ENCODE measurements at places on chromosomes 13 and 19.
A peak's percentile ranks its signal among the peaks of the same experiment; 100 is the strongest.

GRCh38 chr13:31385540-31385939 lies 185.8 kb downstream of the B3GLCT start:
- DNase-seq, result no peak

- DNase-seq, result peak; percentile 52
Observed at GRCh38 chr19:41548954-41549688, 26.8 kb upstream of the CEACAM21 start.

- DNase-seq, result no peak
Observed at GRCh38 chr13:51728972-51729371, 75.0 kb downstream of the DHRS12 start.

GRCh38 chr13:71118779-71119364 lies 748.1 kb downstream of the DACH1 start:
- no peak for DNase-seq

All from activated CD4-positive, CD25-positive, alpha-beta regulatory T cell treated with anti-CD3 and anti-CD28 coated beads, Interleukin-2, amount 50 U/mL, for 16 hours (primary cell).